ENCODE measurements at places on chromosomes 13 and 19.
A peak's percentile ranks its signal among the peaks of the same experiment; 100 is the strongest.

- no peak for DNase-seq
These were observed 5.4 kb downstream of the DDX39A start for GRCh38 chr19:14413693-14414181.

GRCh38 chr13:101202590-101202989 lies 213.7 kb downstream of the NALCN start:
- DNase-seq = no peak

- peak; percentile 35 for DNase-seq
These were observed 24.9 kb downstream of the SIGLEC7 start for GRCh38 chr19:51166846-51167490.

GRCh38 chr19:33442706-33443105 lies 69.2 kb downstream of the CEBPG start:
- DNase-seq = no peak

GRCh38 chr19:18109733-18110608 lies 12.4 kb downstream of the MAST3 start:
- no peak for DNase-seq

- DNase-seq = no peak
These were observed 24.6 kb upstream of the ZNF431 start for GRCh38 chr19:21117041-21117907.

Measured in T-cell (primary cell).